NCI-H187 treated with DMSO at 0.1 percent for 48 hours (cell line): ENCODE measurements at places on chromosomes 5 and 9.

GRCh38 chr5:180334176-180334575 is 19.0 kb downstream of the GFPT2 start:
- no peak for DNase-seq

DNA sequence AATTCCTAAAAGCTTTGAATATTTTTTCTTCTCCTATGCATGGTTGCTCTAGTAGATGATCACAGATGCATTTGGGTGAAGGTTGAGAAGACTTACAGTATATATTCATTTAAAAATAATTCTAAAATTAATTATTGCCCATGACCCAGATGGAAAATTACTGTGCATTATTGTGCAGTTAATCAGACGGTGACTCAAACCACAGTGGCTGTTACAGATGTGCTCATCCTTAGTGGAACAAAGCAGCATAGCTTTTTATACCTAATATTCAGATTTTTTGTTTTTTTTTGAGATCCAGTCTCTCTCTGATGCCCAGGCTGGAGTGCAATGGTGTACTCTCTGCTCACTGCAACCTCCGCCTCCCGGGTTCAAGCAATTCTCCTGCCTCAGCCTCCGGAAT is 10.7 kb downstream of the OR2V1 start:
- no peak for DNase-seq

DNA sequence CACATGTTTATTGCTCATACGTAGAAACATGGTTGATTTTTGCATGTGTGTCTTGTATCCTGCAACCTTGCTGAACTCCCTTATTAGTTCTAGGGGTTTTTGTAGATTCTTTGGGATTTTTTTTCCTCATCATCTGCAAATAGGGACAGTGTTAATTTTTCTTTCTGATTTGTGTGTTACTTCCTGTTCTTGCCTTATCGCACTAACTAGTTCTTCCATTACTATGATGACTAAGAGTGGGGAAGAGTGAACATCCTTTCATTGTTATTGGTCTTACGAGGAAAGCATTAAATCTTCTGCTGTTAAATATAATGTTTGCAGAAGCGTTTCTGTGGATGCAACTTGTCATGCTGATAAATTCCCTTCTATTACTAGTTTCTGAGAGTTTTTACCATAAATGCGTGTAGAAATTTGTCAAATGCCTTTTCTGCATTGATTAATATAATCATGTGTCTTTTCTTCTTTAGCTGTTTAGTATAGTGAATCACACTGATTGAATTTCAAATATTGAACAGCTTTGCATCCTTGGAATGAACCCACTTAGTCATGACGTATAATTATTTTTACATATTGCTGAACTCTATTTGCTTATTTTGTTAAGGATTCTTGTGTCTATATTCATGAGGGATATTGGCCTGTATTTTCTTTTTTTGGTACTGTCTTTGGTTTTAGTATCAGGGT is 32.1 kb upstream of the RNF130 start:
- DNase-seq = no peak

DNA sequence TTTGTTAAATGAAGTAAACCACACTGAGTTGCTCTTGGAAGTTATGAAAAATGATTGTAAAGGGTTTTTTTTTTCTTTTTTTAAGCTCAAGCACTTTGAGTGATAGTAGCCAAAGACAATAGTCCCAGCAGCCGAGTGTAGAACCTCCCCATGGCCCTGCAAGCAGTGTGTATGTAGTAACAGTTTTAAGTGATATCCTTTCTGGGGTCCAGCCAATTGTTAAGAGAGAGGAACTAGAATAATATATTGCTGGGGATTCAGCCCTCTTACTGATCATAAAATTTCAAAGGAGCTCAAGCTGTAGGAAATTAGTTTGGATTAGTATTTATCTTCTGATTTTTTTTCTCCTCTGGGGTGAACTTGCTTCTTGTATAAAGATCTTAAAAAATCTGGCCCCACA is 43.2 kb downstream of the NPR3 start:
- no peak for DNase-seq

- DNase-seq = no peak
Observed at GRCh38 chr9:130172161-130172857, at the start of gene NCS1. Gene NCS1, plus strand, starts transcription at chr9:130172404. Its CDS starts 260 bp downstream, at chr9:130172664.

- DNase-seq = no peak
Observed at GRCh38 chr5:93585041-93585766, 2.2 kb downstream of the NR2F1 start.

GRCh38 chr9:70618784-70619183 is 204.3 kb upstream of the KLF9 start:
- no peak for DNase-seq

- DNase-seq = no peak
Observed at GRCh38 chr5:112878760-112879159, 17.7 kb downstream of the SRP19 start.

- DNase-seq = no peak
Observed at GRCh38 chr9:93903886-93904648, 51.1 kb downstream of the BARX1 start.

GRCh38 chr9:68672215-68672614 is 32.8 kb upstream of the PIP5K1B start:
- no peak for DNase-seq

DNA sequence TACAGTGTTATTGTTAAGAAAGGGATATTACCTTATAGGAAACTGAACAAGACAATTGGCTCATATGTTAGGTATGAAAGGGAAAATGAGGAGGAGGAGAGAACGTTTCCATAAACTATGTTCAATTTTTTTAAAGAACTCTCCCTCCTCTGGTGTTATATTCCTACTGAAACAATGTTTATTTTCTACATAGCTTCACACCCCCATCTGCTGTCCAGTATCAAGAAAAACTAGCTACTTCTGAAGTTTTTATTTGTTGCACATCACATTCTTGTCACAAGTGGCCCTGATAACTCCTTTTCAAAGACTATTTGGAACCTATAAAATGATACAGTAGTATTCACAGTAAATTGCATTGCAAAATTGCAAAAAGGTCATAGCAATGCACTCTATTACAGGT is 223.4 kb upstream of the FAM174A start:
- no peak for DNase-seq

DNA sequence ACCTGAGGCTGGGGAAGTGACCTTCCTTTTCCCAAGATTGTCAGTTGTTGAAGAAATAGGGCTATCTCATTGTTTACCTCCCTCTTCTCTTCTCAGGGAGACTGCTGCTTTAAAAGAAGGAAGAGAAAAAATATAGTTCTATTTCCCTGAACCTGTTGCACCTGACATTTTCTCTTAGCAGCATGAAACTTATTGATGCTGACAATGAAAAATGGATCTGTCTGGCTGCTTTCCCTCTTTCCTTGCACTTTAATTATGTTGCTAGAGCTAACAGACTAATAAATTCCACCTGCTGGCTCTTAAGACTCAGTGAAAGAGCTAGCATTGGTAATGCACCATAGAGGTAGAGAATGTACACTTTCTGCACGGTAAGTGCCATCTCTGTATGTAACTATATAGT is 6.2 kb upstream of the CKMT2 start:
- DNase-seq = no peak

DNA sequence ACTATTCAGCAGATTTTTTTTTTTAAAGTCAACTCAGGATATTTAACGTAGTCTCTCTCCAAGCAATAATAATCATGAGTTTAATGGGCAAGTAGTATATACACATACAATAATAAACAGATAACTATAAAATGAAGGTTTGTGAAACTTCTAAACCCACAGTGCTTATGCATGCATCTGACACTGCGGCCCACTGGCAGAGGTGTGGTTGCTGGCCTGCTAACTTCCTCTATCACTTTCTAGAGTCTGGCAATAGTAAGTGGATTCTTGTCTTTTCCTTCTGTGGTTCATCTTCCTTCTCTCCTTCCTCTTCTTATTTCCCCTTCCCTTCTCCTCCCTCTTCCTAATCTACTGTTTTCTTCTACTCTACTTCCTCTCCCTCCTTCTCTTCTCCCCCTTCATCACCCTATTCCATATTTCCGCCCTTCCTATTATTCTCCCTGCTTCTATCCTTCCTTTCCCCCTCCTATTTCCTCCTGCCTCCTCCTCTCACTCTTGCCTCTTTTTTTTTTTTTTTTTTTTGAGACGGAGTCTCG is 18.6 kb upstream of the AGXT2 start:
- no peak for DNase-seq

- DNase-seq = no peak
Observed at GRCh38 chr9:108621991-108622855, 233.6 kb downstream of the ACTL7B start.

DNA sequence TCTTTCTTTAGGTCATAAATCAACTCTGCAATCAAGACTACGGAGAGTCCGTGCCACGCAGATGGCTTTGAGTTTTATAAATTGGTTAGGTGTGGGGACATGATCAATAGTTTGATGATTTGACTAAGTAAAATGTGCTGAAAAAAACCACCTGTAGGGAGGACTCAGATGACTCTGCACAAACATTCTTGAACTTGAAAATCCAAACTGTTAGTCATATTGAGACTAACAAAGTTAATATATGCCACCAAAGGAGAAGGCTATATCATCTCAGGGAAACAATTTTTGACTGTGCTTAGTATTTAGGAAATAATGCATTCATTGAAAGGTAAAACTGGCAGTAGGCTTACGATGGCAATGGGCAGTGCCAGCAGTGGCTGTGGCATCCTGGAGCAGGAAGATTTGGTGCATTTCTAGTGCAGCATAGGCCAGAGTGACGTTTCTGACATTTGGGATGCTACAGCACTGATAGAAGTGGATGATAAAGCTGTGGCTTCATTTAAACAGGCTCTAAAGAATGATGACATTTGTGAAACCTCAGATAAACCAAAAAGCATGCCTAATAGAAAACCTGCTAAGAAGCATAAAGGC is 291.1 kb downstream of the MLLT3 start:
- no peak for DNase-seq

- DNase-seq = no peak
Observed at GRCh38 chr5:154395407-154396106, 50.2 kb upstream of the SAP30L start.

DNA sequence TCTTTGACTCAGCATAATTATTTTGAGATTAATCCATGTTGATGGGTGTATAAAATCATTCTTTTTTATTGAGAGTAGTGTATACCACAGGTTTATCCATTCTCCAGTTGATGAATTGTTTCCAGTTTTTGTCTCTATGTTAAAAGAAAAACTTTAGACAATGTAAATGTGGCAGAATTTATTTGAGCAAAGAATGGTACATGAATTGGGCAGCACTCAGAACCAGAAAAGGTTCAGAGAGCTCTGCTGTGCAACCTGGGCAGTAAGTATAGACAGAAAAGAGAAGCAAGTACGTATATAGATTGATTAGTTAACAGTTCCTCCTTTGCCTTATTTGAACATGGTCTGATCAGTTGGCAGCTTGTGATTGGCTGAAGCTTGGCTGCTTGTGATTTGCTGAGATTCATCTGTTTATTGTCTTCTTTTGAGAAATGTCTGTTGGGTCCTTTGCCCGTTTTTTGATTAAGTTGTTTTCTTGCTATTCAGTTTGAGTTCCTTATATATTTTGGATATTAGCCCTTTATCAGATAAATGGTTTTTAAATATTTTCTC is 41.4 kb downstream of the CDC42SE2 start:
- no peak for DNase-seq

GRCh38 chr9:84691634-84692033 is 22.1 kb downstream of the NTRK2 start:
- no peak for DNase-seq

- DNase-seq = no peak
Observed at GRCh38 chr5:123482258-123482657, 29.7 kb upstream of the CSNK1G3 start.

- DNase-seq = no peak
Observed at GRCh38 chr5:7074176-7074575, 321.8 kb upstream of the ADCY2 start.

- DNase-seq = no peak
Observed at GRCh38 chr5:166497496-166498104, 1793.8 kb upstream of the WWC1 start.

GRCh38 chr5:147248561-147248960 is 13.7 kb downstream of the STK32A start:
- no peak for DNase-seq

- DNase-seq = no peak
Observed at GRCh38 chr5:3024126-3024525, 272.6 kb upstream of the IRX2 start.

DNA sequence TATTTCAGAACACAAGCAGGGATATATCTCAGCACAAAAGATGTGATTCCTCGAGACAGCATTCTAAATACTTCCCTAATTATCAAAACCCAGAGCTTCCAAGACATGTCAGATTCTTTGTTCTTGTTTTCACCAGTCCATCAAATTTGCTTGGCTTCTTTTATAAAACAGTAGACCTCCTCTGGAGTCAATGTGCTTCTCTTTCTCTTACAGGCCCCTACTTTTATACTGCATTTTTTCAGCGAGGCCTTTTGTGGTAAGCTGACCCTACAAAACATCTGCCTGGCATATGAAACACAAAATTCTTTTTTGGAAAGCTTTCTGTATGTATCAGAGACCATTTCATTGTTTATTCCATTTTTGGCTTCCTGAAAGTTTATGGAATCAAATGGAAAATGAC is 81.8 kb downstream of the ARSB start:
- DNase-seq = no peak

GRCh38 chr5:54644226-54644625 is 126.7 kb downstream of the SNX18 start:
- DNase-seq = no peak

- no peak for DNase-seq
Observed at GRCh38 chr5:160260881-160261815, 31.8 kb downstream of the FABP6 start.

DNA sequence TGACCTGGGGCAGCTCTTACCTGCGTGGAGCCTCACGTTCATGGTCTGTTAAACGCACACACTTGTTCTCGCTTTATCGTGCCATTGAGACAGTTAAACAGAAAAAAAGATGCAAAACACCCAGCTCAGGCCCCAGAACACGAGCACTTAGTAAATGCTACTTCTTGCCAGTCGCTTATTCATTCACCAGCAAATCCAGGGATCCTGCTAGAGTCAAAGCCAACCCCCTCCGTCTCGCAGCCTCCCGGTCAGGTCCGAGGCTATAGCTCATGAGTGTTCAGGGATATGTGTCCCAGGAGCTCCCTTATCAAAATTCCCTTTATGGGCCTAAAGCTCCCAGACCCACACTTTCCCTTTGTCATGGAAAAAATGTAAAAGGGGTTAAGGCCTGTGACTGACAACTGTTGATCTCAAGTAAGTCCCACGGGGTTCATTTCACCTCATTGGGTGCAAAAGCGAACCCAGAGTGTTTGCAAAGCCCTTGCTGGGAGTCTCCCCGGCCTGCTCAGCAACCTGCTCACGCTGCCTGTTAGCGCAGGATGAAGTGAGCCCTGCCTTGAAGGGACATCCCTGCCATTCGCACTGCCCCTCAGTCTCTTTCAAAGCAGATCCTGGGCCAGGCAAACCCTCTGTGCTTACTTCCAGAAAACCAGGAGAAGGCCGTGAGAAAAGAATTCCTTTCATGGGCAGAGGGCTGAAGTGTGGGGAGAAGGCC is 40.7 kb downstream of the HRH2 start:
- no peak for DNase-seq
